ENCODE measurements at places on chromosomes 2 and 18. TPM values are rescaled to one million over a fixed set of nuclear protein-coding genes. Genes with fewer than 3 reads are reported as not detected.

The LIMS4 gene
- 1.8 TPM for total RNA-seq

The C2orf80 gene
- total RNA-seq, result not detected

The SERPINB10 gene
- not detected for total RNA-seq

DNA sequence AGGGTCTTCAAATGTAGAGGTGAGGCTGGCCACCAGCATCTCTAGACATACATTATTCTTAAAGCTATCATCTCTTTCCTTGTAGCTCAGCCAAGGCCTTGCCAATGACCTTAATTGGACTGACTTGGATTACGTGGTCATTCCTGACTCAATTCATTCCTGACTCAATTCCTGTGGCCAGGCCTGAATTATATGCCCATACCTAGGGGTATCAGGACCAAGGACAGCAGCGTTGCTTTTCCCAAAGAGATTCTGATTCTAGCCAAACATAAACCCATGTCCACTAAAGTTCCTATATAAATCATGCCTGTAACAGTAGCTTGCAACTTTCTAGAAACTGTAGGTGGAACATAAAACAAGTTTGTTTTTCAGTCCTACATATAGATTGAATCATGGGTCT is 231.7 kb downstream of the ARL6IP6 start:
- peak; percentile 39 for DNase-seq

DNA sequence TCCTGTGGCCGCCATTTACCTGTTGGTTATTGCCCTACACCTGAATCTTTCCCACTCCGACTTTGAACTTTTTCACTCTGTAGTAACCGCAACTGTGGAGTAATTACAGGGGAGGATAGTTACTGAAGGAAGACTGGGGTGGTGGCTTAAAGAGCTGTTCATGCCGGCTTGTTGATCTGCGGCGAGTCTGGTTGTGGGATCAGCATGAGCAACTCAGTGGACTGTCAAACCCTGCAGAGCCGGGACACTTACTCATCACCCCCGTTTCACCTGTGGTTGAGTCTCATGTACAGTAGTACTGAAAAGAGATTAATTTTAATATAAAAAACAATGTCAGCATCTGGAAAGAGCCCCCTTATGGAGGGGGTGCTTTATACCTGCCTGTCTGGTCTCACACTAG is 2.1 kb downstream of the ASB1 start:
- DNase-seq, result no peak

DNA sequence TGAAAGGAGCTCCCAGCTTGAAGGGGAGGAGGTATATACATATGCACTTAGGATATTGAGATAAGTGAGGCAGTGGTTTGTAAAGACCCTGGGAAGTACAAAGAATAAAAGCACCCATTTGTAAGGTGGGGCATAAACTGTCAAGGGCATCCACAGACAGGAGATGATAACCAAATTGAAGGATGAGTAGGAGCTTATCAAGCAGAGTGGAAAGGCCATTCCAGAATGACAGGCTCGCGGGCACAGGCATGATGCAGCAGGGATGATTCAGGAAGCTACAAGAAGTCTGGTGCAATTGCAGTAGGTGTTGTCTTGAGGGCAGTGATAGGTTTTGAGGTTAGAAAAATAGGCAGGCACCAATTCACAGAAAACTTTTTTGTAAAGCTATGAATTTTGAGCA is 504.8 kb downstream of the PIK3C3 start:
- peak; percentile 5 for DNase-seq
